ENCODE measurements at places on chromosomes 13 and 19.

GRCh38 chr19:48818234-48818820, 7.5 kb upstream of the BCAT2 start:
- DNase-seq: no peak

- DNase-seq: no peak
Observed at GRCh38 chr13:100542826-100543156, 45.8 kb downstream of the GGACT start.

- no peak for DNase-seq
Observed at GRCh38 chr13:92842145-92842544, 384.5 kb upstream of the GPC6 start.

DNA sequence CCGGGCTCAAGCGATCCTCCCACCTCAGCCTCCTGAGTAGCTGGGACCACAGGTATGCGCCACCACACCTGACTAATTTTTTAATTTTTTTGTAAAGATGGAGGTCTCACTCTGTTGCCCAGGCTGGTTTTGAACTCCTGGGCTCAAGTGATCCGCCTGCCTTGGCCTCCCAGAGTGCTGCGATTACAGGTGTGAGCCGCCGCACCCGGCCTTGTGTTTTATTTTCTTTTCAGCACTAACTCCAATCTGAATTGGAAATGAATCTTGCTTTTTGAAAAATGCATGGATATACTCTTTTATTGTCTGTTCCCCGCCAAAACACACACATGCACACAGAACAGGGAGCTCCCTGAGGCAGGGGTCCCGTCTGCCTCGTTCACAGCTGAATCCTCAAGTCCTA, 1.3 kb upstream of the ISOC2 start:
- DNase-seq: no peak

DNA sequence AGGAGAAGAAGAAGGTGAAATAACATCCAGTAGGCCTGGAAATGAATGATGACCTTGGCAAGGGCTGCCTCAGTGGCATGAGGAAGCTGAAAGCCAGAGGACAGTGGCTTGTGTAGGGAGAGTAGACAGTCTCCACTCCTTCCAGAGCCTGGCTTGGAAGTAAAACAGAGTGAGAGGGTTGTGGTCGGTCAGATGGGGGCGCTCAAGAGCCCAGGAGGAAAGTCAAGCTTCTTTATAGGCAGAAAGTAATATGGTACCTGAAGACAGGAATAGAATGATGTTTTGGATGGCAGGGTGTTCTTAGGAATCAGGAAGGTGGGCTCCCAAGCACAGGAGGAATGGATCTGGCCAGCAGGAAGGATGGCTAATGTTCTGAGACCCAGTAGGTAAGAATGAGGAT, 75.1 kb upstream of the TSC22D1 start:
- DNase-seq: no peak

DNA sequence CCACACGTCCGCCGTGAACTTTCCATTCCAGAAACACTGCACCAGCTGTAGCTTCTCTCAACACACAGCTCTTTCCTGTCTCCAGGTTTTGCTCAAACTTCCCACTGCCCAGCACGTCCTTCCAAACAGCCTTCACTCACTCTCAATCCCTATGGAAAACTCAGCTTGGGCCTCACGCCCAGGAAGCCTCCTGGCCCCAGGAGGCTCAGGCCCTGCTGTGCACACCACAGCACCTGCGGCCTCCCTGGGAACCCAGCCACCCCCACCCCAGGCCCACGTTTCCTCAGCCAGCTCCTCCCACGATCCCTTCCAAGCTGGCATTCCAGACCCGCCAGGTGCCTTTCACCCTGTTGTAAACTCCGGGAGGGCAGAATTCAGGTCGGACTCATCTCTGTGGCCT, 35.2 kb downstream of the C13orf46 start:
- no peak for DNase-seq

- no peak for DNase-seq
Observed at GRCh38 chr19:42143341-42144234, 11.3 kb upstream of the POU2F2 start.

- no peak for DNase-seq
Observed at GRCh38 chr19:42151782-42152684, 19.8 kb upstream of the POU2F2 start.

- DNase-seq: no peak
Observed at GRCh38 chr13:74883834-74884233, 598.1 kb downstream of the TBC1D4 start.

- DNase-seq: no peak
Observed at GRCh38 chr19:6608940-6609339, 18.0 kb upstream of the CD70 start.

DNA sequence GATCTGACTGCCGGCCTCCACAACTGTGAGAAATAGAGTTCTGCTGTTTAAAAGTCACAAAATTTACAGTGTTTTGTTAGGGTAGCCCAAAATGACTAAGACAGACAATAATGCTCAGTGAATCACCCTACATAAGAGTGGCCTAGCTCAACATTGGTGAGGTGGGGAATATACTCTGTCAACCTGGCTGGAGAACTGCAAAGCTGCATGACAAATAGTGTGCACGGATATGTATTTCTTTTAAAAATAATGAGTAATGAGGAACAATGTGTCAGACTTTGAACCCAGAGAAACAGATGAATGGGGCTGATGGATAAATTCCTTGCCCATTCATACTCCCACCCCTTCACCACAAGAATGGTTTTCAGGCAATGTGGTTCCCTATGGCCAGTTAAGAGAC, 372.4 kb downstream of the SUCLA2 start:
- DNase-seq: no peak

DNA sequence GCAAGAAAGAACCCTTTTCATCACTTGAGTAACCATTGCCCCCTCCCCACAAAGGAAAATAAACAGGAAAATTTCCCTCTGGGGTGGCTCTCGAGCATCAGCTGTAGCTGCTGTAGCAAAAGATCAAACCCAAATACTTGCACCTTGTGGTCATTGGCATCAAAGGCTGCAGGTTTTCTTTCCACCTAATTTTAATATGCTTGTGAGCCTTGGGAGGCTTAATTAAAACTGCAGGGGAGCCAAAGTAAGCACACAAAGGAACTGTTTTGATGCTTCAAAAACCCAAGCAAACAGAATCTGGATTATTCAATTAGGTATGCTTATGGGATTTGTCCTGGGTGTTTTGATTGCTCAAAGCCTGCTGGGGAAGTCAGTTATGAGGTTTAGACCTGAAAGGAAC, 119.5 kb downstream of the SHISA2 start:
- no peak for DNase-seq

DNA sequence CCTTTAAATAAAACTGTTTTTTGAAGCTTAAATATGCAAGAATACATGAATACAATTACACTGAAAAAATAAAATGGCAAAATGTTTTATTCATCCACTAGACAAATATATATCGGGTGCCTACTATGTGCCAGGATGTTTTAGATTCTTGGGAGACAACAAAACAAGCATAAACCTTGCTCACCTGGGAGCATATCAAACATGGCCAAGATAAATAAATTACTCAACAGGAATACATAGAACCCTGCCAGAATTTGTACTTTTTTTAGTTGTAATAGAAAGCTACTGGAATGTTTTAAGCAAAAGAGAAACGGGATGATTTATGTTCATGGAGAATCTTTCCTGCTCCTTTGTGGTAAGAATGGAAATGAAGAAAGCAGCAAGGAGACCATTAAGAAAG, 2358.5 kb upstream of the PCDH20 start:
- DNase-seq: no peak

- no peak for DNase-seq
Observed at GRCh38 chr13:82688400-82688994, 1193.8 kb downstream of the SLITRK1 start.

- DNase-seq: no peak
Observed at GRCh38 chr13:113124211-113124970, 1.8 kb downstream of the F10 start.

GRCh38 chr13:59476366-59476765, 687.4 kb downstream of the DIAPH3 start:
- DNase-seq: no peak

GRCh38 chr19:10747674-10748073, 29.8 kb downstream of the DNM2 start:
- no peak for DNase-seq

GRCh38 chr13:38542601-38543000, 144.3 kb upstream of the FREM2 start:
- DNase-seq: no peak

DNA sequence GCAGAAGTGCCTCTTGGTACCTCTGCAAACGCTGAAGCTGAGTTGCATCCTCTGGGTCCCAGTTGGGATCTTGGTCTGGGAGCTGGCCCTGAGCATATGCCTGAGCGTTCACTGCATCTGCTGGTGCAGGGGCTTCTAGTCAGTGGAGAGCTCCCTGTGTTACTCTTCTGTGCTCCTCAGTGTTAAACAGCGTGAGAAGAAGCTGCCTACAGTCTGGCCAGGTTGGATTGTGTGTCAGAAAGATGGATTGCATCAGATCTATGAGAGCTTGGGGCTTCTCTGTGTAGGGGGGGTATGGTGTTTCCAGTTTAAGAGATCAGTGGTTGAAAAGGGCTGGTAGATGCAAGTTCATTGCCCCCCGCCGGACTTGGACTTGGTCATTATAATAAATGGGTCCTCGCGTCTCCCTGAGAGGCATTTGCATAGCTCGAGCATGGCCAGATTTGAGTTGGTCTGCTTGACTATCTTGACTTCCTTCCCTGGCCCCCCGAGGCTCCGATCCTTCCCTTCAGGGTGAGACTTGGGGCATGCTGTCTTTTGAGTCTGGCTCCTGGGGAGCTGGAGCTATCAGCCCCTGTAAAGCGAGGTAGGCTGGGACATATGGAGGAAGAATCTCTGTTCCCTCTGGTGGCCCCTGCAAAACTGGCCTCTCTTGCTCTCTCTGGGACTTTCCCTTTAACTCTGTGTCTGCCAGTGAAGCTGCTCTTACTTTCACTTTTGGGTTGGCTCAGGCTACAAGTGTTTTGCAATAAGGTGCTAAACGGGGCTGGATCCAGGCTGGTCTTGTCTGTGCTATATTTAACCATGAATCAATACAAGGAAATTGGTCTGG, 52.9 kb downstream of the OR10H4 start:
- peak; percentile 20 for DNase-seq

DNA sequence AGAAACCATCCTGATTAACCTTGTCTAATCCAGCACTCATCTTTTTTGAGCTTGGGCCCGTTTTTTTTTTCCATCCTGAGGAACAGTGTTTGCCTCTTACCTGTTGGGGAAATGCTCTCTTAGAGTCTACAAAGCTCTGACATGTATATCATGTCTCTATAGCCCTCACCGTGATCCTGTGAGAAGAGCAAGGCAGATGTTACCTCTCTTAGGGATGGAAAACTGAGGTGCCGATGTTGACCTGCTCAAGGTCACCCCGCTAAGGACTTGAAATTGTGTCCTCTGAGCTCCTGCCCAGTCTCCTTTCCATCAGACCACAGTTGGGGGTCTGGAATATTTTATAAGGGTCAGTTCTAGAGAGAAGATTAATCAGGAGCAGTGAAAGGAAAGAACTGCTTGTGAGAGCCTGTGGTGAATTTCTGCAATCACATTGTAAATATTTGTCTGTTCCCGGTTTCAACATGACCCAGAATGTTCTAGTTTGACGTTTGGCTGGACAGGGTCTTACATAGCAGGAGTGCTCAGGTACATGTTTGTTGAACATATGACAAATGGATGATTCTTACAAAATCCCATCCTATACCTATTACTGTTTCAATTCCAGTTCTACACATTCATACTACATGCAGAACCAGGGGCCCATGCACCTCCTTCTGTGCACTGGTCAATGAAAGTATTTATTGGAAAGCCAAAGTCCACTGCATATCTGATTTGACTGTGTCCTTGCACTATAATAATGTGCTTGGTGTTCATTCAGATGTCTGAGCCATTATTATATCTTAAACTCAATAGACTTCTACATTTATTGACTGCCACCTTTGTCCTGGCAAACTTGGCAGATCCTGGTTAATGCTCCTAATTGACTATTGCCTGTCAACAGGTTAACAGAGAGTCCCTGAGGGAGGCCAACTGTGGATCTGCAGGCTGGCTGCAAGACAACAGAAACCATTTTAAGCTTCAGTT, 12.1 kb downstream of the SLC25A15 start:
- no peak for DNase-seq

DNA sequence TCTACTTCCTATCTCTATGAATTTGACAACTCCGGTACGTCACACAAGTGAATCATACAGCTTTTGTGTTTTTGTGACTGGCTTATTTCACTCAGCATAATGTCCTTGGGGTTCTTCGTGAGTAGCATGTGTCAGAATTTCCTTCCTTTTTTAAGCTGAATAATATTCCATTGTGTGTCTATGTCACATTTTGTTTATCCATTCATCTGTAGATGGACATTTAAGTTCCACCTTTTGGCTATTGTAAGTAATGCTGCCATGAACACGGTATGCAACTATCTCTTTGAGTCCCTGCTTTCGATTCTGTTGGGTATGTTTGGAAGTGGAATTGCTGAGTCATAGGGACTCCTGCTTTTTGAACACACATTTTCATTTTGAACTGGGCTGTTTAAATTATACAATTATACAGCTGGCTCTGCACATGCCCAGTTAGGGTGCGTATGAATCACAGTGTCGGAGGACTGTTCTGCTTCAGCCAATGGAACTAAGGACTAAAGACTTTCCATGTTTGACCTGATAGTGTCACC, 43.0 kb upstream of the C13orf42 start:
- DNase-seq: no peak

- DNase-seq: no peak
Observed at GRCh38 chr13:63954683-63955082, 2539.0 kb upstream of the PCDH20 start.

DNA sequence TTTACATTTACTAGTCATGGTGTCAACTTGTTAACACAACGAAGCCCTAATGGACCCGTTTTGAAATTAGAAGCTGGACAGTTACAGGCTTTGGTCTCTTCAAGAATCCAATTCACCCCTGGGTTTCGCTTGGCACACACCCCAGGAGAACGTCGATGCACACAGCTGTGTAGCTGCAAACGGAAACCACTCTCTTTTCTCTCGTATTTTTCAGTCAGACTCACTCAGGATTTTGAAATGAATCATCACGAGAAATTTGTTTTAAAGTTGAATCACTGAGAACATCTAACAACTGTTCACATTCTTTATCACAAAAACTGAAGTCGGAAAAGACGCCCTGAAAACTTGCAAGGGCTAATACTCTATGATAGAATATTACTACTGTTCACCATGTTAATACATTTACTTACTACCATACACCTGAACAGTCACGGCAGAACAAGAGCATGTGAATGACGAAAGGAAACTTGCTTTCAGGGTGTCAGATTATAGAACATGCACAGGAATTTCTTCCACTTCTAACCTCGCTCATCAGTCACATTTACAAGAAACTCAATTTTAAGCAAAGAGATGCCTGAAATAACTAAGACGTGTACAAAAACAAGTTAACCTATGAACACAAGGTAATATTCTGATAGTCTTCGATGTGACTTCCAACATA, 4.7 kb downstream of the PNMA8A start:
- no peak for DNase-seq

DNA sequence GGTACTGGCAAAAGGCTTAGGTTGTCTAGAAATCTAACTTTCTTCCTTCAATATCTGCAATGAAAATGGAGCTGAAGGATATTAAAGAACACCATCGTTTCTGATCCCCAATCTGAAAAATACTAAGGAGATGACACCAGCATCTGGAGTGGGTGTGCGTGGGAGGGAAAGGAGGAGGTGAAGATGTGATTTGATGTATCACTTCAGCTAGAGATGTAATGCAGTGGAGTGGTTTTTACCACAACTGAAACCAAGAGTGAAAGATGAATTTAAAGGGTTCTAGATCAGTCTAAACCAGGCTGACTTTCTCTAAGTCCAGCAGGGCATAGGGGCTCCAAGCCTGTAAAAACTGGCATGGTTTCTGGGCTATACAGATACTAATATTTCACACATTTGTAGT, 148.4 kb downstream of the AKAP11 start:
- peak; percentile 48 for DNase-seq

Measured in stimulated activated CD4-positive, alpha-beta T cell treated with anti-CD3 and anti-CD28 coated beads, Interleukin-15, amount 100 ng/mL, for 48 hours (primary cell).